ENCODE measurements at places on chromosomes 7 and 10.
A peak's percentile ranks its signal among the peaks of the same experiment; 100 is the strongest.

DNA sequence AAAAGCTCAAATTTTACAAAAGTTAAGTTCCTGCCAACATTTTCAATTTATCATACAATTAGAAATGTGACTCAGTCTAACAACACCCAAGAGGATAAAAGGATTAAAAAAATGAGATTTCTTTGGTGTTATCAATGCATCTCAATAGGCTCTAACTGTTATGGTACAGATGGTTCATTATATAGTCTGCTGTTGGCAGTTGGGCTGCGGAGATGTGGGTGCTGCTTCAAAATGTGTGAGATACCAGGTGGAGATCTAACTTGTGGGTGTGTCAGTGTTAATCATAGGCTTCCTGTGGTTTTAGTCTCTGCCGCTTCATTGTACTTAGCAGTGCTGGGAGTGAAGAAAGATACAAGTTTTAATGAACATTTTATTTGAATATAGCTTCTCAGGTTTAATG lies 231.2 kb downstream of the EXOC4 start:
- DNase-seq: no peak

GRCh38 chr10:98257198-98257597 lies 10.8 kb downstream of the LOXL4 start:
- DNase-seq: no peak

DNA sequence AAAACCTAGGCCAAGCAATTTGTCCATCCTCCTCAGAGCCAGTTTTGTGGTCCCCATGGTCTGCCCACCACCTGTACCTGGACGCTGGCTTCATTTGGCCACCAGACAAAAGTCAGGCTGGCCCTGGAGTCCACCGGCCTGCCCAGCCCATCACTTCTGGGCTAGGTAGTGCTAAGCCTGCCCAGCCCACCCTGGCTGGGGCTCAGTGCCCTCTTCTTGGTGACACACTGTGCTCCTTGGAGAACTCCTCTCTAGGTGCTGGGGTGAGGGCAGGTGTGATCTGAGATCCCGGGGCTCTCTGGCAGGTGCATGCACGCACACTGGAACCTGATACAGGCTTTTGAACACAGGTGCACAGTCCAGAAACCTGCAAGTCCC lies 1.1 kb downstream of the AIFM2 start:
- DNase-seq: no peak

GRCh38 chr10:95476469-95477174 lies 84.5 kb downstream of the SORBS1 start:
- no peak for DNase-seq

DNA sequence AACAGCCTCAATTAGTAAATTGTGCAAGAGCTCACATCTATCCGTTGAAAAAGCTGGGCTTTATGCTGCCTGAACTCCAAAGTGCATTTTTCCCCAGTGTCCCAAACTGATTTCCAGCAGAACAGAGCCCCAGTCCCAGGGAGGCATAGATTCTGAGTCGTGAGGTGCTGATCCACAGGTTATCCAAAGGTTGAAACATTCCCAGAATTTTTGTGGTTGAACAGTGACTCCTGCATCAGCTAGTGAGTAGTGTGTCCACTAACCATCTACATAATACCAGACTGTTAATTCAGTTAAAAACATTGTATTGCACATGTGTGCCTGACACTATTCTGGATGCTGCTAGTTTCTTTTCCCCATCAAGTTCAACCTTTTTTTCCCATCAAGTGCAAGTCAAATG lies 761.5 kb downstream of the GATA3 start:
- DNase-seq: no peak

GRCh38 chr10:92763634-92764155 lies 73.9 kb downstream of the HHEX start:
- DNase-seq: no peak

DNA sequence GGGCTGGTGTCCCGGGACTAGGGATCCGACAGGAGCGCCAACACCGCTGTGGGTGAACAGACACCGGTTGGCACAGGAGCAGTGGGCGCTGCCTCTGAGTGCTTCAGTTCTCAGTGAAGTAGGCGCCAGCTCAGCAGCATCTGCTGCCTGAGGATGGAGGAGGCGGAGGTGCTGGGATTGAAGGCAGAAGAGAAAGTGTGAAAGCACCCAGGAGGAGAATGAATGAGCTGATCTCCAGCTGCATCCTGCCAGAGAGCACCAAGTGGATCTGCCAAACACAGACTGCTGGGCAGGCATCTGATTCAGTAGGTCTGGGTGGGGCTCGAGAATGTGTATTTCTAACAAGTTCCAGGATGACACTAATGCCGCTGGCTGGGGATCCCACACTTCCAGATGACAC lies 74.5 kb downstream of the LANCL2 start:
- peak; percentile 72 for DNase-seq

- DNase-seq: no peak
Measured at GRCh38 chr10:114593816-114594468, 64.1 kb downstream of the ABLIM1 start.

DNA sequence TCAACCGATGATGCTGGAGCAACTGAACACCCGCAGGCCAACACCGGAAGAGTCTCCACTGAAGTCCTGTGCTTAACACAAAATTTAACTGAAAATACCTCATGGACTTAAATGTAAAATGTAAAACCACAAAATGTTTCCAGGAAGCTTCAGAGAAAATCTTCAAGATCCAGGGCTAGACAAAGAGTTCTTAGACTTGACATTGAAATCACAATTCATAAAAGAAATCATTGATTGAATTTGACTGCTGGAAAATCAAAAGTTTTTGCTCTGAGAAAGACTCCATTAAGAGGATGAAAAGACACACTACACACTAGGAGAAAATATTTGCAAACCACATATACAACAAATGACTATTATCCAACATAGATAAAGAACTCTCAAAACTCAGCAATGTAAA lies 234.7 kb upstream of the PPP2R2D start:
- no peak for DNase-seq

GRCh38 chr10:32132357-32132946 lies 76.2 kb upstream of the KIF5B start:
- no peak for DNase-seq

- DNase-seq: no peak
Measured at GRCh38 chr10:69497611-69498390, 46.5 kb downstream of the TSPAN15 start.

DNA sequence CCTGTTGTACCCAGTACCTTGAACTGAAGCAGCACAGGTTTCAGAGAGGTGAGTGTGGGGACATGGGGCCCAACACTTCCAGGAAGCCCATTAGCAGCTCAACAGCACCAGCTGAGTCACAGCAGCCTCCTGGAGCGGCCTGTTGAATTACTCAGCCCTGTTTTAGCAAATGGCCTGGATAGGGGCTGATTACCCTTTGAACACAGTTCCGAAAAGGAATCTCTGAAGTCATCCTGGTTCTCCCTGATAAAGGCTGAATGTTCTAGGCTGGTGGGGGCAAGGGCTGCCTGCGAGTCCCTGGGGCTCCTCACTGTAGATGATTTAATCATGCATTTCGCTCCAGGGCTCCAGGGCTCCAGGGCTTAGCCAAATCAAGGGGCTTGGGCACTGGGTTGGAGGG lies 287.5 kb downstream of the GRID1 start:
- no peak for DNase-seq

DNA sequence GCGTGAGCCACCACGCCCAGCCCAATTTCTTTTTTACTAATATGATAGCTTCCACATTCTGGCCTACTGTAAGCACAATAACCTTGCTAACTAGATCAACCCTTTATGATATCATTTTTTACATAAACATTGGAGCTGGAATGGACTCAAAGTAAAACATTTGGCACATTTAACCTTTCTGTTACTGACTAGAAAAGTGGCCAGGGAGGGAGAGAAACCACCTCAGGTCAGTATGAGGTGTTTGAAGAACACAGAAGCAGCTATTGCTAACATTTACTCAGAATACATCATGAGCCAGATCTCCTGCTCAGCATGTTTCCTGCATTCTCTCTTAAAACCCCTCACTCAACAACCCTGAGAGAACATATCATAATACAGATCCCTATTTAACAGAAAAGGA lies 27.3 kb downstream of the SGMS1 start:
- DNase-seq: no peak

All from DMS79 (cell line).